RWPE1 (cell line): ENCODE measurements at places on chromosomes 5 and 9.

DNA sequence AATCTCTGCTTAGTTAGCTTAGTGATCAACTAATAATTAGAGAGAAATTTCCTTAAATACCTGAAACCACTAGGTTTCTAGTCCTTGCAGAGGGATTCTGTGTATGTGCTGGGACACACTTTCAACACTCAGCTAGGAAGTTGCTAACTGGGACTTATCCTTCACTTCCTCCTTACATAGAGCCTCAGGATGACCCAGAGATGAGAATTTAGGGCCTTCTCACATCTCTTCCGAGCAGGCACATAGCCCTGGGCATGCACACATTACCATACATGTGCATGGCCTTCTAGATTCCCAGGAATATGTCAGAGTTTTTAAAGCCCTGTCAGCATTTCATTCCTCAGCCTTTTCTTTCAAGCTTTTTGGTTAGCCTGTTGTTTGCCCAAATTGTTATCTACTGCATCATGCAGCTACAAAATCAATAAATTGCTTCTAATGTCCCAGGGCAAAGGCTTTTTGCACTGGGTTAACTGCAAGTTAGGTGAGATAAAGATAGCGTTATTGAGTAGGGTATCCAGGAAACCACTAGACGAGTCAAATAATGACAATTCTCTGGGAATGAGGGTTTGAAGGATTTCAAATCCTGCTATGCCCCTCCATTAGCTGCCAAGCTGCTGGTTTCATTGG is 22.0 kb upstream of the CDK20 start:
- DNase-seq: no peak

DNA sequence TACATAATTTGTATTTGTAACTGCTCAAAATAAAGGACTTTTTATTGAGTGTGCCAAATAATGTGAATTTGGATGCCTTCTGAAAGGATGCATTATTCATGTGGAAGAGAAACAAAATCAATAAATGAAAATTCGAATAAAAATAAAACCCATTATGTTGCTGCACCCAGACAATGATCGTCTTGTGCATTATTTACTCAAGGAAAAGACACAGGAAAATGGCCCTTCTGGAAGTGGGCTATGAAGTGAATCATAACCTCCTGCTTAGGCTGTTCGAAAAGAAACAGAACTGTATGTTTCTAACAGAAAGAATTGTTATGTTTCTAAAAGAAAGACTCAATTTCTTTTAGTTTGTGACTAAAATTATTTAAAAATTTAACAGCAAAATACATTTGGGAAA is 168.9 kb upstream of the NFIB start:
- DNase-seq: no peak

DNA sequence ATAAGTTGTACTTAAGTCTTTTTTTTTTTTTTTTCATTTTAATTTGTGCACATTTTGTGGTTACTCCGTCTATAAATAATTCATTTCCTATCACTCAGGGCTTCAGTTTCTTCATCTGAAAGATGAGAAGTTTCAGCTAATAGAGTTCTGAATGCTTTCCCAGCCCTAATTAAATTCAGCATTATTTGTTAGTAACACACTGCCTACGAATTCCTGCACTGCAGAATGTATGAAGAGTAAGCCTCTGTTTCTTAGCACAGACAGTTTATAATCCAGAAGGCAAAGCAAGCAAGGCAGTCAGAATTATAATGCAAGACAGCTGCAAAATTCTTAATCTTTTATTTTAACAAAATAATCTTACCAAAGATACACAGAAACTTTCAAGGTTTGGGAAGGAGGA is 138.0 kb upstream of the GHR start:
- no peak for DNase-seq

DNA sequence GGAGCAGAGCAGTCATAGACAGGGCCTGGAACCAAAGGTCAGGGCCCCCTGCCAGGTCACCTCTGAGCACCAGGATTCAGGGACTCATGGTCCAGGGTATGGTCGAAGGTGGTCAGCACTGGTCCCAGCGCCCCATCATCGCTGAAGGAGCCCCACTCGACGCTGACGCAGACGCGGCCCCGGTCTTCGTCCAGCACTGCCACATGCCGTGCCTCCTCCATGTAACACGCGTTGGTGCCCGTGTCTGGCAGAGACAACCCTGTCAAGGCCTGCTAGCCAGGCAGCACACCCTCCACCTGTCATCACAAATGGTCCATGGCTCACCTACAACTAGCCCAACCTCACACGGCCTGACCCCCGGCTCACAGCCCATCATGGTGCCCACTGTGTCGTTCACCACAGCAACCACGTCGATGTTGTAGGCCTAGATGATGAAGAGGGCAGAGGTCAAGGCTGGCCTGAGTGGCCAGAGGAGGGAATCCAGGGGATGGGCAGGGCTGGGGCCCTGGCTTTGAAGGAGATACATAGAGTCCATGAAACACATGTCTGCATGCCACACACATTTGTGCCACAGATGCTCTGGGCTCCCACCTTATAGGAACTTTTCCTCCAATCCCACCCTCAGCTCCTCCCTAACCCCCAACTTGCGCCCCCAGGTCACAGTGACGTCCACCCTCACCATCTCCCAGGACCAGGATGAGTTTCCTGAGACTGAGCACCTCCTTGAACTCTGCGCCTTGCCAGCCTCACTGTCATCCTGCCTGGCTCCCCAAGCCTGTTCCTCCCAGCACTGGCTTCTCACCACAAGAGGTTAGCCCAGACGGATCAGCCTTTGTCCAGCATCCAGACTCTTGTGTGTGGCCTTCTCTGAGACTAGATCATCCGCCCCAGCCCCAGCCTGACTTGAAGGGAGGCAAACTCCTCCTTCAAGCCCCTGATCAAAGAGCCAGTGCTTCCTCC is 9.5 kb downstream of the HK3 start:
- no peak for DNase-seq

DNA sequence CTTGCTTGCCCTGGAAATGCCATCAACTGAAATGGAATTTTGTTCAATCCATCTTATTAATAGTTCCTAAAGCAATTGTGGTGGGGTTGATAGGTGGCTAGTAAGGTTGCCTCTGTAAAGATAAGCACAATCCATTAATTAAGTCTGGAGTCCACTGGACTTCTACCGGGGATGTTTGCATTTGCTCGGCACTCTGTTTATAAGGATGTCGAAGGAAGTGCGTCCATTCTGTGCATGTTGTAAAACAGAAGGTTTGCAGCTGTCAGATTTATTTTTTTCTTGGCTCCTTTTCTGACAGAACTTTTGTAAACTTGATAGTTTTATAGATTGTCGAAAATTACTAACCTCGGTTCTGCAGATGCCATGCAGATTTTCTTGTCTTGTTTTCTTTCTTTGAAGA is 12.8 kb upstream of the TNFAIP8 start:
- no peak for DNase-seq

- no peak for DNase-seq
Observed at GRCh38 chr9:12457237-12457636, 235.9 kb upstream of the TYRP1 start.

DNA sequence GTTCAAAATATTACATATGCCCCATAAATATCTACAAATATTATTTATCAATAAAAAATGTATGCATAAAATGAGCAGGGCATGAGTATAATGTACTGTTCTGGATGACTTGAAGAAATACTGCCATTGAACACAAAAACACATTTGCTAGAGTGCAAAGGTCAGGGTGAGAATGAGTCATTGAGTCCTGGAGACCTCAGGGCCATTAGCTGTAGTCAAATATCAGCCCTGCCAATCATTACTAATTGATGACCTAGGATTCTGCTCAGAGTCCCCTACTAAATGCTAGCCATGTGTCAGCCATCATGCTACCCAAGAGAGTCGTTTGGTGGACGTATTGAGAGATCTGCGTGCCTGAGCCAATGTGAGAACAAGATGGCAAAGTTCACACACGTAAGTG is 80.3 kb upstream of the FAM169A start:
- no peak for DNase-seq

DNA sequence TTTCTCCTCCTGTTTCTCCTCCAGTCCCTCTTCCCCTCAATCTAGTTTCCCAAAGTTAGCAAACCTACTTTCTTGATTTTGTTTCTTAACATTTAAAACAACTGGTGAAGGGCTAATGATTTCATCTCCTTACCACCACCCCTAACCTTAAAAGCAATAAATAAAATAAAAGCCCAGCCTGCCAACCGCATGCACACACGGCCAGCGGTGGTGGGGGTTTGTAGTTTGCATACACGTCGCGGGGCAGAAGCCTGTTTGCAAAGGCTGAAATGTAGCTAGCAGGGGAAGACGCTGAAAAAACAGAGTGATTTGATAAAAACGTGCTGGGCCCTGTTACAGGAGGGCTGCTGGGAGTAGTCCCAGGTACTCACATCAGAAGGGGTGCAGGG is 1.9 kb upstream of the DMRT2 start:
- DNase-seq: no peak

DNA sequence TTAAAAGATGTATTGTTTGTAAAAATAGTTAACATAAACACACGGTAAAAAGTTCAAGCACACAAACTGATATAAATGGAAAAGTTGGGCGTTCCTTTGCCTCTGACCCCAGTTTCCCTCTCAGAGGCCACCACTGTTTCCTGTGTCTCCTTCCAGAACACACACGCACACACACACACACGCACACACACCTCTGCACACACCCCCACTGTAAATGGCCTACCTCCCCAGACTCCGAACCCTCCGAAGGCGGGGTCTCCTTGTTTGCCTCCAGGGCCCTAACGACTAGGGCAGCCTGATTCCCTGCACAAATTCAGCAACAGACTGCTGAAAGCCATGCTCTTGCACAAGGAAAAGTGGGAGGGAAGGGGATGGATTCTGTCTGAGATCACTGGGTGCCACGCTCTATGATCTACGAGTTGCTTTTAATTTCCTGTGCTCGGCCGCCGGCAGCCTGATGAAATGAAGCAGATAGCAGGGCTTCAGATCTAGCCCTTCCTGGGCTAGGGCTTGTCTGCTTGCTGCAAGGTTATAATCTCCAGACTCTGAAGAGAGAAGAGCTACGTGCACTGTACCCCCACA is 184.0 kb upstream of the IL12B start:
- no peak for DNase-seq
